ENCODE measurements at places on chromosomes 7 and 10.

DNA sequence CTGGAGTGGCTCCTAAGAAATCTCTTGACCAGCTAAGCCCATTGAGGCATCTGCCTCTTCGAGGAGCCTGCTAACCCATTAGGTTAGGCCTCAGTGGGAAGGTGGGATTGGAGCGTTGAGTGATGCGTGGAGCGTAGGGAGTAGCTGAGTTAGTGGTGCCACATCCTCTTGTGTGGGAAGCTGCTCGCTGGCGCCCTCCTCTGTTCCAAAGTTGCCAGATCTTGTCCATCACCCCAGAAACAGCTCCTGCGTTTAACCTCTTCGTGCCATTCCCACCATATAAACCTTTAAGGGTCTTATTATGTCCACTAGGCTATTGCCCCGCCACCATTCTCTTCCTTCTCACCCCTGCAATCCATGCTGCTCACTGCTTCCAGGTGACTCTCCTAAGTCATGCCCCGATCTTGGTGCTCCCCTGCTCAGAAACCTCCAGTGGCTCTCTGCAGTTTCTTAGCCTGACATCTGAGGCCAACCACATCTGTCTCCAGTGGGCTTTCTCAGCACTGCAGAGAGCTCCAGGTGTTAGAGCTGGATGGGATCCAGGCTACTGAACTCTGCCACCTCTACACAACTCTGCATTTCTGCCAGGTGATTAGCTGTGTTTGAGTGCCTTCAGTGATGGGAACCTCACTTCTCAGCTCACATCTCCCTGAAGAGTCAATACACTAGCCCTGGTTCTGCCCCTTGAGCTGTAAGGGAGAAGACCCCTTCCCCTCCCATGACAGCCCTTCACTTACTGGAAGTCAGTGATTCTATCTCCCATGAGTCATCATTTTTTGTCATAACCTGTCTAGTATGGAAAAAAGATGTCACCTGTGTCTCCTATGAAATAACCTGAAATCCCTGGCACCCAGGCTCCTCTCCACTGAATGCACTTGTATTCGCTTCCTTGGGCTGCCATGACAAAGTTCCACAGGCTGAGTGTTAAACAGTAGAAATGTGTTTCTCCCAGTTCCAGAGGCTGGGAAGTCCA is 65.0 kb upstream of the FGFR2 start:
- DNase-seq = no peak

DNA sequence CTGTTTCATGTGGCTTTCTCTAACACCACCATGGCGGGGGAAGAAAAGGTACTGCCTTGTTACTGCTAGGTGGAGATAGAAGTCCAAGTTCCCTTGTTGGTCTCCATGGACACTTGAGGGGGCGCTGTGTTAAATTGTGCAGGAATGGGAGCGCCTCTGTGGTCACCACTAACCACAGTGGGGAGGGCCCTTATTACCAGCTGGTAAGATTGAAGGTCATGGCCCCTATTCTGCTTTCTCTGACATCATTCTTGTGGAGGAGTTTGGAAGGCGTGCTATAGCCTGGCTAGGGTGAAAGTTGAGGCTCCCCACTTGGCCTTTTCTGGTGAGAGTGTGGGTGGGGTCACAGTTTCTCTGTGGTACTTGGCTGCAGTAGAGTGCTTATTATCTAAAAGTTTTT is 14.9 kb upstream of the MXI1 start:
- DNase-seq = no peak

DNA sequence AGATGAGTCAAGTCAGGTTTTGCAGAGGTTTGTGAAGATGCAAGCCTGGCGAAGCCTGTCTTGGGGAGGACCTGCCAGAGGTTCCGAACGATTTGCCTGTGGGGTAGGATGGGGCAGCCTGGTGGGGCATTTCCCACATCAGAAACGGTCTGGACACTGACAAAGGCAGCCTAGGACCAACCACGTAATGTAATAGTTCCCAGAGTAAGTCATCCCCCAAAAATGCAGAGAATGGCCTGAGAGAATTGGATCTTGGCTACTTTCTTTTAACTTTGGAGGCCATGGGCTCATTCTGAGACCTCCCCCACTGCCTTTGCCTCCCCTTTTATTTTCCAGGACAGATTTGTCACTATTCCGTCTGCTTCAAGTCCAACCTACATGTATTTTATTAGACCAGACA is 168.9 kb upstream of the SH2B2 start:
- DNase-seq = no peak

GRCh38 chr10:35910234-35910633 is 268.1 kb upstream of the FZD8 start:
- no peak for DNase-seq

GRCh38 chr10:84668186-84668763 is 339.9 kb downstream of the CCSER2 start:
- DNase-seq = no peak

DNA sequence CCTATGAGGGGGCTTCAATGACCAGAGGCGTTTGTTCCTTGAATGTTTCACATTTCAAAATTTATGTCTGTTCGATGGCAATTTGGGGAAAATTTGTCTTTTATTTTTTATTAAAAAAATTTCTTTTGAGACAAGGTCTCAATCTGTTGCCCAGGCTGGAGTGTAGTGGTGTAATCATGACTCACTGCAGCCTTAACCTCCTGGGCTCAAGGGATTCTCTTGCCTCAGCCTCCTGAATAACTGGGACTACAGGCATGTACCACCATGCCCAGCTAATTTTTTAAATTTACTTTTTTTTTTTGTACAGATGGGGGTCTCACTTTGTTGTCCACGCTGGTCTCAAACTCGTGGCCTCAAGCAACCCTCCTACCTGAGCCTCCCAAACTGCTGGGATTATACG is 39.7 kb downstream of the OTUD1 start:
- DNase-seq = no peak

- no peak for DNase-seq
Measured at GRCh38 chr7:92831716-92832533, 4.4 kb downstream of the CDK6 start.

DNA sequence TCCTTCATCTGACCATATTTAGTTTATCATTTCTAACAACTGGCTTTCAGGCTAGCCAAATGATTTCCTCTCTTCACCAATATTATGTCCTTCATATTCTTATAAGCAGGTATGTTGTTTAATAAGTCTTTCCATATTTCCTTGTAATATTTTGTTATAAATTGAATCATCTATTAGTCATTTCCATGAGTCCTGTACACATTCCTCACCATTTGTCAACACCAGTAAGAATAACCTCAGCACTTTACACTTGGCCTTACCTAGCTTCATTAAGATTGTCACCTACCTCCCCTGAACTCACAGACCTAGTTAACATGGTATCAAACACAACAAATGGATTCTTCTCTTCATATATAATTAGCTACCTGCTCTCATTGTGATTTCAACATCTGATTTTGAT is 282.3 kb downstream of the SEMA3D start:
- no peak for DNase-seq

- DNase-seq = no peak
Measured at GRCh38 chr7:70582927-70583895, 548.7 kb upstream of the GALNT17 start.

DNA sequence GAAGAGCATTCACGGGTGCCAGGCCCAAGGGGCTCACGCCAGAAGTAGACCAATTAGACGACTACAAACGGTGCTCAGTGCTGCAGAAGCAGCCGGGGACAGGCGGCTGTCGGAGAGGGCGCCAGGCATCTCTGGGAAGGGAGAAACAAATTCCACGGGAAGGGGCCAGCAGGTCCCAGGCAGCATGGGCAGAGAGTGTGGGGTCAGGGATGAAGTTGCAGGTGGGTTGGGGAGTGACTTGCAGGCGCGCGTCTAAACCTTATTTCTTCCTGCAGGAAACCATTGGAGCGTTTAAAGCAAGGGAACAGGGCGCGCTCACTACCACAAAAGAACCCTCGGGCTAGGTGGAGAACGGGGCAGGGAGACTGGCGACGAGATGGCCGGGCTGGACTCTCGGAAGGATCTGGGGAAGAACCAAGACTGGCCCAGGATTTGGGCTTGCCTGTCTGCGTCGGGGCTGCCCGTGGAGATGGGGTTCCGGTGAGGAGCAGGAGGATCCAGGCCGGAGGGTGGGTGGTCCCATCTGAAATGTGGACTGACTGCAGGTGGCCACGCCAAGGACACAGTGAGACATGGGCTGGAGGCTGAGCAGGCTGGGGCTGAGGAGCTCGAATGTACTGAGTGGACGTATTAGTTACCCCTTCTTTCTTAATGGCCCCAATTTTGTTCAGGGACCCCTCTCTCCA is 116.3 kb upstream of the DIP2C start:
- no peak for DNase-seq

- DNase-seq = no peak
Measured at GRCh38 chr10:112137154-112137987, 46.2 kb downstream of the GPAM start.

DNA sequence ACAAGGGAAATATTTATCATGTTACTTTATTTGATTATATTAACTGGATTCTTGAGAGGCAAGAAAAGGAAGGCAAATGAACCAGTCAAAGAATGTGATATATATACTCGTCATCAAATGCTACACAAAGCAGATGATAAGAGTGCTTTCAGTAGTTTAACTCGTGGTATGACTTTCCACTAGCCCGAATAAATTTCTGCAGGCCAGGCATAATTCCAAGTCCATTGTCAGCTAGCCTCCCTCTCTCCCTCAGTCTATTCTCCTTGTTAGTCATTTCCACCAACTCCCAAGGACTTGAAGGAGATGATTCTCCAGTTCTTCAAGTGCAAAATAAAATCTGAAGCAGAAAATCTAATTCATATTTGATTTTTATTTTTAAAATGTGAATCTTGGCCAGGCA is 190.5 kb downstream of the GLI3 start:
- no peak for DNase-seq

DNA sequence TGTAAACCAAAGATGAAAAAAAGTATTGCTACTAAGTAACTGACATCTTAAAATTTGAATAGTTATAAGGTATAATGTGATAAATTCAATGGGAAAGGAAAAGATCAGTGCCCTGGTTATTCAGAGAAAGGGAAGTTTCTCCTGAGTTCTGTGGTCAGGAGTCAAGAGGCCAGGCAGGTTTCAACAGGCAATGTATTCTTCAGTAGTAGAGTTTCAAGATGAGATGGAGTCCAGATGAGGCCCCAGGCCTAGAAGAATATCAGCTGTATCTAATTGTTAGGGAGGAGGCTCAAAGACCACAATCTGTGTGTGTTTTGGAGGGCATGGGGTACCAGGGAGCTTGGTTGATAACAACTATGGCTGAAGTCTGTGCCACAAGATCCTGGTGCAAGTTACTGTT is 101.4 kb upstream of the DLX6 start:
- DNase-seq = no peak

- DNase-seq = no peak
Measured at GRCh38 chr10:112973046-112973445, 23.0 kb downstream of the TCF7L2 start.

- no peak for DNase-seq
Measured at GRCh38 chr10:49617121-49618020, 3.5 kb downstream of the CHAT start.

GRCh38 chr10:116868722-116869121 is 19.4 kb downstream of the ENO4 start:
- DNase-seq = no peak

DNA sequence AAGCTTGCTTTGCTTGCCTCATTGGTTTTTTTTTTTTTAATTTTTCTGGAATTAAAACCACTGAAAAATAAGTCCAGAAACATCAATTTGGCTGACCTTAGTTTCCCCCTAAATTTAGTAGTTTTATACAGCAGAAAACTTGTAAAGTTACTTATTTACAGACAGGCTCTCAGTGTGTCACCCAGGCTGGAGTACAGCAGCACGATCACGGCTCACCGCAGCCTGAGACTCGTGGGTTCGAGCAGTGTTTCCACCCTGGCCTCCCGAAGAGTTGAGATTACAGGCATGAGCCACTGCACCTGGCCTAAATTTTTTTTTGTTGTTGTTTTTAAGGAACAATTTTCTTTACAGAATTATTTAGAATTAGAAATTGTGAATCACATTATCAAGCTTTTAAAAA is 250.5 kb downstream of the SDK1 start:
- DNase-seq = no peak

GRCh38 chr7:55502124-55502857 is 70.0 kb downstream of the VOPP1 start:
- DNase-seq = no peak

GRCh38 chr7:148963583-148964482 is 64.5 kb downstream of the PDIA4 start:
- DNase-seq = no peak

- DNase-seq = no peak
Measured at GRCh38 chr10:49175587-49176309, 12.4 kb downstream of the TMEM273 start.

DNA sequence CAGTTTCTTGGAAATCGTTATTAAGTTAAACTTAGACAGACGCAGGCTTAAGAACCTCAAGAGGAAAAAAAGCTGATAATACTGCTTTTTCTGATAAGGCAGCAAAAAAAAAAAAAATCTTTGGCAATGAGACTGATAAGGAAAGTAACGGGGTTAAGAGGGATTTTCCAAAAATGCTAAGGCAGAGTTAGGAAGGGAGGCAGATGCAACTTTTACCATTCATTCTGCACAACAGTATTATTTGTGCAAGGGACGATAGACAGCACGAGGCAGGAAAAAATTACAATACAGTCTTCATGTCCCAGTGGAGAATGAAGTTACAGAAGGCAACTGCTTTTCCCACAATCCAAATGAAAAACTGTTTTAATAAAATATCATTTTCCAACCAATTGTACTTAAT is 194.0 kb downstream of the DOCK4 start:
- DNase-seq = no peak

GRCh38 chr7:27535795-27536194 is 126.9 kb downstream of the HIBADH start:
- no peak for DNase-seq

GRCh38 chr7:128204455-128204854 is 36.6 kb upstream of the LEP start:
- no peak for DNase-seq

GRCh38 chr10:114518401-114519305 is 114.4 kb upstream of the AFAP1L2 start:
- DNase-seq = no peak

DNA sequence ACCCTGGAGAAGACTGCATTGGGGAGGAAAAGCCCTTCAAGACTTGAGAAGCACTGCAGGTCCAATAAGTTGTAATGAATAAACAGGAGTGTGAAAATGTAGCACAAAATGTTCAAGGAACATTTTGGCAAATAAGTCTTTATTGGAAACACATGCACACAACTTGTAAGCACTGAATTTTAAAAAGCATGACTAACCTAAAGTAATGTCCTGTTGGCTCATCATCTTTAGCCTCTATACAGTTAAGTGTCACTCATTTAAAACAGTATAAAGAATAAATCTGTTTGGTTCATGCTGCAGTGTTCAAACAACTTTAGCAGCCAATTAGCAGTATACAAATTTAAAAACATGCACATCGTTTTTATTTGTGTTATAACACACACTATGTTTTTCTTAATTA is 108.6 kb downstream of the CDK6 start:
- DNase-seq = no peak

GRCh38 chr7:37193087-37193774 is 255.4 kb downstream of the ELMO1 start:
- no peak for DNase-seq

DNA sequence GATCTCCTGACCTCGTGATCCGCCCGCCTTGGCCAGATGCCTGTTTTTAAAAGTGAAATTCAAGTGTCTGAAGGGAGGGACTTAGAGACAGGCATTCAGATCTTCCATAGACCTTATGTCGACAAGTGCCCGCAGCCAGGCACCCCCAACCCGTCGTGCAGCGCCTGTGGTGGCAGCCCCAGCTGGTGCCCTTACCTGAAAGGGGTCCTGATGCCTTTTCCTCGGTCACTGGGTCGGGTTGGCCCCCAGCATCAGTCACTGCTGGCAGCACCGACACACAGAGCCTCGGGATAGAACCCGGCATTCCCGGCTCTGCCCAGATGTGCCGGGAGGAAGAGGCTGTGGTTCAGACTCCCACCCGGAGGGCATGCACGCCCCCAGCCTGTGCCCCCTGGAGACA is 23.3 kb downstream of the LRRC27 start:
- no peak for DNase-seq
